CD4-positive, alpha-beta memory T cell (primary cell): ENCODE measurements at places on chromosomes 7 and 10.

GRCh38 chr7:148699024-148699781, 500 bp downstream of the CUL1 start:
- no peaks in the 10 kb centered on the region for H3K27me3 ChIP-seq
- peak overlapping the region; percentile 67 for H3K4me3 ChIP-seq
- H3K36me3 ChIP-seq, result no peaks in the 10 kb centered on the region

DNA sequence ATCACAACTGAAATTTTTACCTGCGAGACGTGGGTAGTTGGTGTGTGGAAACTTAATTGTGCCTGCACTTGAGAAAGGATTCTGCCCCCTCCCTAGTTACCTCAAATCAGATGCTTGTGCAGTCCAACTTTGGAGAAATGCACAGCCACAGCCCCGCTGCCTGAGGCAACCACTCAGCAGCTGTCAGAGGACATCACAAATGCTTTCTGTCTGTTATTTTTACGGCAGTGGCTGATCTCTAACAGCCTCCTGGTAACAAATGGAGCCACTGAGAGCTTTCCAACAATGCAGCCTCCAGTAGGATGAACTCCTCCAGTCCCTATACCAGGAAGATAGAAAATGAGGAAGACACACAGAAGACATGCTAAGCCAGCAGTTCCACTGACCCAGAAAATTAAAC, 712.2 kb upstream of the GHITM start:
- no peak for DNase-seq
- H3K4me3 ChIP-seq, result no peak overlapping the region
- H3K27ac ChIP-seq, result no peak overlapping the region
- no peaks in the 10 kb centered on the region for H3K4me1 ChIP-seq
- H3K27me3 ChIP-seq, result no peaks in the 10 kb centered on the region

GRCh38 chr7:41994036-41994745, 242.8 kb downstream of the GLI3 start:
- H3K27me3 ChIP-seq, result no peaks in the 10 kb centered on the region
- no peak overlapping the region for H3K4me3 ChIP-seq
- no peaks in the 10 kb centered on the region for H3K4me1 ChIP-seq
- H3K36me3 ChIP-seq, result no peaks in the 10 kb centered on the region
- DNase-seq, result no peak
- no peak overlapping the region for H3K27ac ChIP-seq

- H3K4me1 ChIP-seq, result peaks cover 6% of the 10 kb centered on the region
- no peak overlapping the region for H3K4me3 ChIP-seq
- H3K36me3 ChIP-seq, result no peaks in the 10 kb centered on the region
- no peak for DNase-seq
Measured at GRCh38 chr10:63376560-63377304, 89.0 kb downstream of the JMJD1C start.

GRCh38 chr7:95534796-95535195, 49.1 kb downstream of the ASB4 start:
- H3K4me3 ChIP-seq, result no peak overlapping the region

DNA sequence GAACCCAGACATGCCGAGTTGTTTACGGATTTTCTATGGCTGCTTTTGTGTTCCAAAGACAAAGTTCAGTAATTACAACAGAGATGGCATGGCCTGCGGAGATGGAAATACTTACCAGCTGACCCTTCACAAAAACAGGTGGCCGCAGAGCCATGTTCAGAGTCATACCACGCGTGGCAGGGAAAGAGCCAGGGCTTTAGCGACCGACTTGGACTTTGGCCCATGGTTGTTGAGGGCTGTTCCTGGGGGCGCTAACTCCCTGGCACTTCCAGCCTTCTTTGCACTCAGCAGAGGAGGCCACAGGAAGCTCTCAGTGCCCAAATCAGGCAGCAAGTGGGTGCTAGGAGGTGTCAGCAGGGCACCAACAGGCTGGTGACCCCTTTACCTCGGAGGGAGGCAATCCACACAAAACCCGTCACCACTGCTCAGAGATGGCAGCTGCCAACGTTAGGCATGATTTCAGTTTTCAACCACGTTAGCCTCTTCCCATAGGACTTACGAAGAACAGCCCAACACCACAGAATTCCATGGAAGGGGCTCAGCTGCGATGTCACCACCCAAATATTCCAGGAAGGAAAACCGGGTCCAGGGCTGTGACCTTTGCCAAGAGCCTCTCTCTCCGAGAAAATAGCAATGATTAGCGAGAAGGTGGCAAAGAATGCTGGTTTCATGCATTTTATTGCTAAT, 21.4 kb upstream of the CNPY1 start:
- H3K27ac ChIP-seq, result no peak overlapping the region
- no peaks in the 10 kb centered on the region for H3K4me1 ChIP-seq
- H3K27me3 ChIP-seq, result no peaks in the 10 kb centered on the region
- no peaks in the 10 kb centered on the region for H3K36me3 ChIP-seq
- DNase-seq, result no peak

GRCh38 chr10:47031901-47032465, 120.8 kb downstream of the PTPN20 start:
- no peak overlapping the region for H3K4me3 ChIP-seq
- H3K27ac ChIP-seq, result no peak overlapping the region
- H3K27me3 ChIP-seq, result no peaks in the 10 kb centered on the region
- no peaks in the 10 kb centered on the region for H3K36me3 ChIP-seq
